Daoy (cell line): ENCODE measurements at places on chromosomes 7 and 10. TPM values are rescaled to one million over a fixed set of nuclear protein-coding genes. Genes with fewer than 3 reads are reported as not detected.

PILRA gene
- total RNA-seq: 0.69 TPM in 1 of 2 replicates, not detected in the other

DNAJB12 gene
- 16.9 and 20.2 TPM in 2 replicates for total RNA-seq

DNA sequence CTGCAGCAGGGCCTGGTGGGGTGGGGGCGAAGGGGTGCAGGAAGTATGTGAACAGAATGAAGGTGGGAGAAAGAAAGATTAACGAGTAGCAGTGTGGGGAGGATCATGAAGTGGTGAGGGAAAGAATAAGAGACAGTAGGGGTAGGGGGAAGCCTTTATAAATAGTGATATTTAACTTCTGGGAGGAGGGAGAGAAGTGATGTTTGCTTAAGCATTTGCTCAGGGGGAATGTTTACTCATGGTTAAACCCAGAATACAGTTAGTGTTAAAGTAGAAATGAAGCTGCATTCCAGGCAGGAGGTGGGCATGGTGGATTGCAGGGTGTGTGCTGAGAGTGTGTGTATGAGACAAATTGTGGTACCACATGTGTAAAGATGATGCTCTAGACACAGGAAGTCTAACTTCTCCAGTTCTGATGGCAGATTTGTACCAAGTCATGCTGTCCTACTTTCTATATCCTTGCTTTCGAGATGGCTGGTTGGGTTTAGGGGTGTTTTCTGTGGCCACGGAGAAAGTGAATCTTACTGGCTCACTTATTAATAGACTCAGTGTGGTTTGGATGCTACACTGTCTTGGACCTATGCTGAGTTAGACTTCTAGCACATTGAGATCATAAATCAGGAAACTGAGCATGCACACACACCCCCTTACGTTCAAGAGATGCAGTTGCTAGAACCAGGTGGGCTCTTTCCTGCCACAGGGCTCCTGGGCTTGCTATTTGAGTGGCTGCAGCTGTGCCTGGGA, 10.6 kb upstream of the DNMBP start:
- DNase-seq: no peak

DNA sequence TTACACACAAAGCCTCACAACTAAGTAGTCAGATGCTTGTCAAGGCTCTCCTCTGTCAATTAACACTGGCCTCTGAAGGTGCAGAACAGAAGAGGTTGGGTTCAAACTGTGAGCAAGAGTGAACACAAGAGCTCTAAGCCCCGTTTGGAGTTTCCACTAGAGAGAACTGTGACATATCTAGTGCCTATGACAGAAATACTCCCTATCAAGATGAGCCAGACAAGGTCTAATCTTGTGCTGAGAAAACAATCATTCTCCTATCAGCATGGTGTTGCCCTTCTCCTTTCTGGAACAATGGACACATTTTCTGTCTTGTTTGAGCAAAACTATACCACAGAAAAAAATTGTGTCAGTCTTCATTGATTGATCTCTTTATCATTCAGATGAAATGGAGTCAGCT, 62.4 kb upstream of the CCDC71L start:
- DNase-seq: no peak

DNA sequence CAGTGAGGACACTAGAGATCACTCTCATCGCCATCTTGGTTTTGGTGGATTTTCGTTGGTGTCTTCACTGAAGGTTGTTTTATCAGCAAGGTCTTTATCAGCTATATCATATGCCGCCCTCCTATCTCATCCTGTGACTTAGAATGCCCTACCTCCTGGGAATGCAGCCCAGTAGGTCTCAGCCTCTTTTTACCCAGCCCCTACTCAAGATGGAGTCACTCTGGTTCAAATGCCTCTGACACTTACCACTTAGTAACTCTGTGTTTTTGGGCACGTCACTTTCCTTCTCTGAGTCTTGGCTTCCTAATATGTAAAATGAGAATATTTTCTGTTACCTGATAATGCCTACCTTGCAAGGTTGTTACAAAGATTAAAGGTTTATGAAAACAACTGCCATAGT, 37.7 kb downstream of the AGK start:
- DNase-seq: no peak

COX19 gene
- 8.9 and 11.5 TPM in 2 replicates for total RNA-seq

SLC13A4 gene
- total RNA-seq: not detected in 2 replicates

DNA sequence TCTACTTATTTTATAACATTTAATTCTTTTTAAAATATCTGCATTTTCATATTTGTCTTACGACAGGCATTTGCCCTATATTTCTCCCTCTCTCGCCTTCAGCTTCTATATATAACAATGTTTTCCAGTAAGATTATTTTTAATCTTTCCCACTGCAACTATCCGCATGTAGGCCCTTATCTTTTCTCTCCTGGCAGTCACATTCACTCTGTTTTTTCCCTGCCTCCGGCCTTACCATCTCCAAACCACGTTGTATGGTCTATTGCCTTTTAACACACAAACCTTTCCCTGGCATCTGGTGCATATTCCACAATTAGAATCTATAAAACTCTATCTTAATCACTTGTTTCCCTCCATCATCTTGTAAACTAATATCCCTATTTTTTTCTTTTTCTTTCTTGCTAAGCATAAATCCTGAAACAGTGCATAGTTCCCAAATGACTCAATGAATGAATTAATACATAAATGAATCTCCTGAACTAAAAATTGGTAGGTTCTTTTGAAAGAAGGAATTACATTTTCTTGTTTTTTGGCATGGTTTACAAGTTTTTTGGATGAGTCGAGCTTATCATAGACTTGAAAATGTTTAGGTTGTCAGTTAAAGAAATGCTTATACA, 173.2 kb downstream of the SEMA3A start:
- no peak for DNase-seq

DNA sequence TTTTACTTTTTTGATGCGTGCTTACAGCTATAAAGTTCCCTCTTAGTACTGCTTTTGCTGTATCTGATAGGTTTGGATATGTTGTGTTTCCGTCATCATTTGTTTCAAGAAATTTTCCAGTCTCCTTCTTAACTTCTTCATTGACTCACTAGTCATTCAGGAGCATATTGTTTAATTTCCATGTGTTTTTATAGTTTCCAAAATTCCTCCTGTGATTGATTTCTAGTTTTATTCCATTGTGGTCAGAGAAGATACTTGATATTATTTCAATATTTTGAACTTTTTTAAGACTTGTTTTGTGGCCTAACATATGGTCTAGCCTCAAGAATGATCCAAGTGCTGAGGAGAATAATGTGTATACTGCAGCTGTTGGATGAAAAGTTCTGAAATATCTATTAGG, 75.5 kb upstream of the CREB5 start:
- DNase-seq: no peak

- DNase-seq: no peak
Observed at GRCh38 chr10:27724287-27724686, 21.3 kb downstream of the MKX start.

DNA sequence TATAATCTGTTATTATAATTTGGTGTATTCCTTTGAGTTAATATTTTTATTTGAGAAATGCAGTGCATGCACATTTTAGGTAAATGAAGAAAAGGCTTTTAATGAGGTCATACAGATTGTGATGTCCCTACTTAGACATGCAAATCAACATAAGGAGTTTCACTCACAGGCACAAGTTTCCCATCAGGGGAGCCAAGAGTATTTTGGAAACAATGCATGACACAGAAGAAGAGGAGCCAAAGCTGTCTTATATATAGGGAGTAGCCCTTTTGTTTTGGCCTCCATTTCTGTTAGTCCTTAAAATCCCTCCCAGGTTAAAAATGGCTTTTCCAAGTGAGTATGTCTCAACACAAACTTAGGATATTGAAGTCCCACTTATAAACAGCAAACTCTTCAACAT, 703.4 kb upstream of the ANKRD30A start:
- no peak for DNase-seq

DNA sequence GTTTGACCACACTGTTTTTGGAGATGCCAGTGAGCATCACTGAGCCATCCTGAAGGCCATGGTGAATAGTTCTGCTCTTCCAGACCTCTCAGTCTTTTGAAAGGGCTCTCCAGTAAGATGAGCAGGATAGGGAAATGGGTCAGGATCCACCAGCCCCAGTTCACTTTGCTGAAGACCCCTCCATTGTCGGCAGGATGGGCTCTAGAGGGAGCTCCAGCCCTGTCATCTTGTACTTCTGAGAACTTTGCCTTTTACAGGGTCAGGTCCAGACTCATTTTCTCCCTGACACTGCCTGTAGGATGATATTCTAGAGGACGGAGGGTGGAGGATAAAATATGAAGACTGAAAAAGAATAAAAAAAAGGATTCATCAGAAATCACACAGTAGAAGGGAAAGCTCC, 13.1 kb downstream of the LHFPL3 start:
- DNase-seq: peak; percentile 52

GRCh38 chr10:101272229-101272868, 43.1 kb upstream of the LBX1 start:
- DNase-seq: peak; percentile 61

- no peak for DNase-seq
Observed at GRCh38 chr10:96721207-96721572, 876 bp upstream of the PIK3AP1 start.

GRCh38 chr10:113533801-113534200, 19.1 kb upstream of the HABP2 start:
- no peak for DNase-seq
